Nephron progenitor cell (in vitro differentiated cells): ENCODE measurements at places on chromosomes 12 and 14.
A peak's percentile ranks its signal among the peaks of the same experiment; 100 is the strongest.

- no peak for DNase-seq
Measured at GRCh38 chr12:49491823-49492222, 47.0 kb upstream of the KCNH3 start.

DNA sequence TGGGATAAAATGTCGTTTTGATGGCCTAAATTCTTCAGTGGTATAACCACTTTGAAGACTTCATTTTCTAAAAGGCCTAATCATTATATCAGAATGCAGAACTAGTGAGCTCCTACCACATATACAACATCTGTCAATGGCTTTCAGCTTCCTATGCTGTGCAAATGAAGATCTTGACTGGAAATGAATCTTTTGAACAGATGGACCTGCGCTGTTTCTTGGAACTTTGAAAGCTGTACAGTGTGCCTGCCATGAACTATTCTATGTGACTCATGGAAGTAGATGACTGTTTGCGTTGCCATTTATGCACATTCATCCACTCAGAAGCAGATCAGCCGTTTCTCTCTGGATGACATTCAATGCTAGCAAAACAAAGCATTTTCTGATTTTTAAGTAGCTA lies 542.2 kb upstream of the USP15 start:
- DNase-seq, result no peak

DNA sequence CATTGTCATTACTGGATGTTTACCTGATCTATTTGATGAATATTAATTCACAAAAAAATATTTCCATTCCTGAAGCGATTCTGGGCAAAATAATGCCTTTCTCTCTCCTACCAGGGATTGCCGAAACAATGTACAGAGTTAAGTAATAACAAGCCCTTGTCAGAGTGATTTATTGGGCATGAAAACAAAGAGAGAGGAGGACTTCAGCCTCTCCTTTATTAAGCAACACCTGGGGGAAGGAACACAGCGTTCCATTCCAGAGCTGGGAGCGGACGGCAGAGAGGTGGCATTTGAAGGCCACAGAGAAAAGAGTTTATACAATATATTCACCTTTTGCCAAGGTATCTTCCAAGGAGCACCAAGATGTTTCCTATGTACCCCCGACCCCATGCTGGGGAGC lies 165.8 kb downstream of the KSR2 start:
- DNase-seq, result no peak

DNA sequence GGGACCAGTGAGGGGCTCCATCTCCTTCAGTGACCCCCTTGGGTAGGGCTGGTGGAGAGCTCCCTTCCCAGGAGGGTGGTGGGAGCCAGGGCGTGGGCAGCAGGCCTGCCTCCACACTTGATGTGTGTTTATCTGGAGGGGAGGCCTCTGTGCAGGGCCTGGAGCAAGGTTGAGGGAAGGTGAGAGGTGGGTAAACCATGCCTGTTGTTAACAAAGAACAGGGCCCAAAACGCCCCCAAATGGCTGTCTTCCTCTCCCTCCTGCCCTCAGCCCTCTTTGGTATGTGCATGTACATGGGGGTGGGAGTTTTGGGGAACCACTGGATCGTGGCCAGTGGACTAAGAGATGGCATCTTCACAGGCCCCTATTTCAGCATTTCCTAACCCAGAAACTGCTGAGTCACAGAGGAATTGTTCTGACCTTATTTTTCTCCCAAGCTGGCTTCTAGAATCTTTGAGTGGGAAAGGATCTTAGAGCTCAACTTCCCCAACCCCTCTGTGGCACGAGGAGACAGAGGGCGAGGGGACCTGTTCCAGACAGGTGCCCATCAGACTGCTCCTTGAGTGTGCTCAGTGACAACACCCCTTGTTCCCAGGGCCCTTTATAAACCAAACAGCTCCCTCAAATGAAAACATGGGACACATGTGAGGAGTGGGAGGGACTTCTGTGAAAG lies 3.6 kb downstream of the SLC48A1 start:
- no peak for DNase-seq

DNA sequence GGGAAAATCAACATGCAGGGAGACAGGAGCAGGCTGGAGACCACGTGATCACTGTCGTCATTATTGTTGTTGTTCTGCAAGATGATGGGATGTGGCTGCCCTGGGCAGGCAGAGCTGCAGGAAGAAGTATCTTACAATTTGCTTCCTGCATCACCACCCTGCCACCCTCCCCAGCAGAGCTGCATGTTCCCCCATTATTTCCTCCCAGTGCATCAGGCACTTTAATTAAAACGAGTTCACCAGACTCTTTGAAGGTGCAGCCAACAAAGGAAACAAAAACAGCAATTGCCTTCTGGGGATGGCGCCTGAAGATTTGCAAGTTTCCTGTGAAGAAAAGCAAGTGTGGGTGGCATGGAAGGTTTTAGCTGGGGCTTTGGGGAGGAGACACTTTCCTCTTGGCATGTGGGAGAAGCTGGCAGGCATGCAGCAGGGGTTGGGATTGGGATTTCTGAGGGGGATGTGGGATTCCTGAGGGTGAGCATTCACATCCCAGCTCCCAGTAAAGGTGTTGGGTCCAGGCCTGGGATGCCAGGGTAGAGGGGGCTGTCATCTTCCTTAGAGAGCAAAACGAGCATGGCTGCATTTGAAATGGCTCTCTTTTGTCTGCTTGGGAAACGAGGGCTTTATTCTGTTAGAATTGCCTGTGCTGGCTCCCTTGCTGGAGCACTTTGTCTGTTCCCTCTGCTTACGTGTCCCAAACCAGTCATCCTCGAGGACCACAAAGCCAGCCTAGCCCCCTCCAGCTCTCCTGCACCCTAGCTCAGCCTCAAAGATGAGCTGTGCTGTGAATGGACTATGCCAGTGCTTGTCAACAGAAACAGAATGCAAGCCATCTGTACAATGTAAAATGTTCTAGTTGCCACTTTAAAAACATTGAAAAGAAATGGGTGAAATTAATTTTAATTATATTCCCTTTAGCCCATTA lies 11.5 kb upstream of the C14orf132 start:
- DNase-seq, result no peak

GRCh38 chr12:93594766-93595311 lies 22.4 kb downstream of the SOCS2 start:
- DNase-seq, result no peak

- DNase-seq, result no peak
Measured at GRCh38 chr12:92530706-92531105, 172.1 kb upstream of the PLEKHG7 start.

- peak; percentile 77 for DNase-seq
Measured at GRCh38 chr14:58298477-58299400, at the start of gene ARID4A. Gene ARID4A (plus strand): TSS chr14:58298555. CDS start chr14:58299855, 1,300 bp downstream.

DNA sequence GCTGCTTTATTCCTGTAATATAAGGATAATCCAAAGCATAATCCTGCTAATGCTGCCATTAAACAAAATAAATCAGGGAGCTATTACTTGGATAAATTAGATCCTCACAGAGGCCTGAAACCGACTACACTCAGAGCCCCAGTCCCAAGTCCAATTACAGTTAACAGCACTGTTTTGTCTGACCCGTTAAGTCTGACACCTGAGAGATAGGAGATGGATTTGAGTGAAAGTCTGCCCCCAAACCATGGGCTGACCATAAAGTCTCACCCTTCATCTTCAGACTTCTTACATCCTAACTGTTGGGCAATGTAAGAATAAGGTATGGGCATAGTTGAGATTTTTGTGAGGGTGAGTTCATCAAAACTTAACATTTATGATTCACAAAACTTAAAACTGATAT lies 181.7 kb downstream of the PLCZ1 start:
- DNase-seq, result no peak

GRCh38 chr12:131830914-131831571 lies 2.9 kb downstream of the MMP17 start:
- DNase-seq, result peak; percentile 31

GRCh38 chr12:114400925-114401324 lies 5.0 kb downstream of the TBX5 start:
- DNase-seq, result no peak

DNA sequence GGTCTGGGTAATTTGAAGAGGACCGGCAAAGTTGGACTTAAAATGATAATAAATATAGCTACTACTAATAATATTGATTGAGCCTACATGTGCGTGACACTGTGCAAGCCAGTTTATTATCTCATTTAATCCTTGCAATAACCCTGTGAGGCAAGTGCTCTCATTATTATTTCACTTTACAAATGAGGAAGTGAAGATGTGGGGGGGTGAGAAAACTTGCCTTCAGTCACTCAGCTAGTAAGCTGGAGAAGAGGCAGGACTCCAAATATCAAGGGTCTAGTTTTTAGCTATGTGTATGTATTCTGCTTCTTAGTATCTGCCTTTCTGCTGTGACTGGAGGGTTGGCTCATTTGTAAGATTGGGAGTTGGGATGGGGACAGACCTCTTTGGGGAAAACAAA lies 39.2 kb downstream of the NPAS3 start:
- no peak for DNase-seq

DNA sequence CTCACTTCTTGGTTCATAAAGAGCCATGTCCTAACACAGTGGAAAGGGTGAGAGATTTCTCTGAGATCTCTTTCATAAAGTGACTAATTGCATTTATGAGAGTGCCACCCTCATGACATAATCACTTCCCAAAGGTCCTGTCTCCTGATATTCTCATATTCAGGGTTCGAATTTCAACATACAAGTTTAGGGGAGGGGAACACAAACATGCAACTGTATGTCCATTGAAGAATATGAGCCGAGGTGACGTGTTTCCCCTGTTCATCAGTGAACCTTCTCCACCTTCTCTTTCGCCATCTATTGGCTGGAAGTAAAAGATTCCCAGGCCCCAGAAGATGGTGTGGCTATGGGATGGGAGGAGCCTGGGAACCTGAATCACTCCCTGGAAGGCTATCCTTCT lies 354.2 kb upstream of the ATP2B1 start:
- no peak for DNase-seq

DNA sequence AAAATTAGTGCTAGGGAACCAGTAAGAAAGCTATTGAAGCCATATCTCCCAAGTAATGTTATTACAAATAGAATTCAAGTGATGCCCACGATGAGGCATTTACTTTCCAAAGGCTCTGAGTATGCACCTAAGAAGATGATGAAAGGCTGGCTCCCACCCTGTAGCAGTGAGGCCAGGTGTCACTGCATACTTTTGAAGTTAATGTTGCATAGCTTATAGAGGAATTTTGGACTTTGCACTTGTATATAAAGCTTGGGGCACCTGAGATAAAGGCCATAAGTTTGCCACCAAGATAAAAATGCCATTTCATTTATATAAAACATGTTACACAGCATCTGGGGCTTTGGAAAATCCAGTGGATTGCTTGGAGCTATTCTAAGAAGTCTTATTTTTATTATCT lies 96.2 kb downstream of the PTPRB start:
- DNase-seq, result no peak

DNA sequence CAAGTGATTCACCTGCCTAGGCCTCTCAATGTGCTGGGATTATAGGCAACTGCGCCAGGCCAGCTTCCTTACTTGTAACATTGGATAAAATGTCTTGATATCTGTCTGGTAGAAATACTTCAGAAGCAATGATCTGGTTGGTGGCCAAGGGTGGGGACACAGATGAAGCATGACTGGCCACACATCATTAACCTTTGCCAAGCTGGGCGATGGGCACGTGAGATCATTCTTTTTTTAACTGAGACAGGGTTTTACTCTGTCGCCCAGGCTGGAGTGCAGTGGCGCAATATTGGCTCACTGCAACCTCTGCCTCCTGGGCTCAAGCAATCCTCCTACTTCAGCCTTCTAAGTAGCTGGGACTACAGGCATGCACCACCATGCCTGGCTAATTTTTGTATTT lies 31.1 kb downstream of the PLEKHH1 start:
- no peak for DNase-seq

DNA sequence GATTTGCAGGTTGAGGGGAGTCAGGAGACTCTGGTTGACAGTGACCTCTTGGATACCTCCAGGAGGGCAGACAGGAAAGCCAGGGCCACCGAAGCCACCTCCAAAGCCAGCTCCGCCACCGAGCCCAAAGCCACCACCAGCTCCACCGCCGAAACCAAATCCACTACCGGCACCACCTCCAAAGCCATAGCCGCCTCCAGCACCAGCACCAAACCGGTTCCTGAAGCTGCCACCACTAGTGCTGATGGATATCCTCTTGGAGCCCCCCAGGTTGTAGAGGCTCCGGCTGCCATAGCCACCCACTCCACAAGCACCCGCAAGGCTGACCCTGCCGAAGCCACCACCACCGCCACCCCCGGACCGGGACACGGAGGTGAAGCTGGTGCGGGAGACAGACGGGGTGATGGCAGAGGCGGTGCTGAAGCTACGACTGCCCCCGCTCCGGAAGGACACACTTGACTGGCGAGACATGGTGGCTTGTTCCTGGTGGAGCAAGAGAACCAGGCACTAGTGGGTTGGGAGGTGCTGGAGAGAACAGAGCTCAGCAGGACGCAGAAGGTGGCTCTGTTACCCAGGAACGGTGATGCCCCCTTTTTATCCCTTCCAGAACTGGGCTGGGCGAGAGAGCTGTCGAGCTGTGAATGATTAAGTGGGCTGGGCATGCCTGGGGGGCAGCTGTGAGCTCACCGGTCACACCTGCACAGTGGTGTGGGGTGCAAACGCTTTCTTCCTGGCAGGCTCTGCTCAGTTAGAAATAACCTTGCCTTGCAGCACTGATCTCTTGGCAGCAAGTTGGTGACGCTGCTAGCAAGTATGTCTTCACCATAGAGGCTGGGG lies at the start of gene KRT5:
Gene KRT5, minus strand, starts transcription at position 569 of the 837 bp plus-strand sequence. Its CDS starts 98 bp downstream, at position 471.
- DNase-seq, result no peak

DNA sequence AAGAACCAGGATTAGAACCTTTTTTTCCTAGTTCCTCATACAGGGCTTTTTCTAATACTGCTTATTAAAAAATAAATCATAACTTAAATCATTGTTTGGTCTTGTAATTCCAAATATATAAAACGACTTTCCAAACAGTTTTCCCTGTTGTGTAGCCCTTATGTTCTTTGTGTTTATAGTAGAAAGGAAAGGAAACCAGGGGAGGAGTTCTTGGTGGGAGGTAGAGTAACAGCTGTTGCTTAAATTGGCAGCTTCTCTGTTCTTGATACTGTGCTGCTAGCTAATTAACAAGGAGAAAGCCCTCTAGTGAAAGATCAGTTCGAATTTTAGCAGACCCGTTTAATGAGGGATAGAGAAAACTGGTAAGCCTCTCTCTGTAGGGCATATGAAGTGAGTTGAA lies 15.0 kb downstream of the SRP54 start:
- DNase-seq, result no peak

GRCh38 chr14:81669308-81669707 lies 135.7 kb upstream of the SEL1L start:
- DNase-seq, result no peak

GRCh38 chr12:63403256-63403655 lies 252.3 kb upstream of the AVPR1A start:
- DNase-seq, result no peak

GRCh38 chr12:79512068-79512467 lies 178.7 kb downstream of the PAWR start:
- DNase-seq, result no peak
